Omental fat pad (tissue), 4 donors: ENCODE measurements at places on chromosomes 3 and 15. TPM values are rescaled to one million over a fixed set of nuclear protein-coding genes. Genes with fewer than 3 reads are reported as not detected.
A peak's percentile ranks its signal among the peaks of the same experiment; 100 is the strongest.

DNA sequence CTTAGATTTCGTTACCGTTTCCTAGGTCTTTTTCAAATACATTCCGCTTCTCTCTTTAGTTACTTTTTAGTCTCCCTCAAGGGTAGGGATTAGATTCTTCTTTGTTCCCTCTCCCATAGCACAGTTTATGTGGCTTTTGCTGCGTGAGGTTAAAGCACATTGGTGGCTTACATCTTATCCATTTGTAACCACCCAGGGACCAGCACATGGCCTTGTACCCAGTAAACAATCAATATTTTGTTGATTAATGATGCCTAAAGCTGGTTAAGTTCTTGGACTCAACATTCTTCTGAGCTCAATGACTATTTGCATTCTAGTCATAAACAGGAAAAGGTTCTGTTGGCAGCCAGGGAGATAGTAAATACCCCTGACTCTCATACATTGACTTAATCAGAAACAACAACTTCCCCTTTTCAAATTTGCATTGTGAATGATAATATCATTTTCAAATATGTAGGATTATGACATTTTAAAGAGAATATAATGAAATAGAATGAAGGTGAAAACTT is 60.2 kb downstream of the CACNA1D start:
- no peak for DNase-seq

GRCh38 chr15:78050826-78051225 is 26.7 kb downstream of the TBC1D2B start:
- no peak for DNase-seq

DNA sequence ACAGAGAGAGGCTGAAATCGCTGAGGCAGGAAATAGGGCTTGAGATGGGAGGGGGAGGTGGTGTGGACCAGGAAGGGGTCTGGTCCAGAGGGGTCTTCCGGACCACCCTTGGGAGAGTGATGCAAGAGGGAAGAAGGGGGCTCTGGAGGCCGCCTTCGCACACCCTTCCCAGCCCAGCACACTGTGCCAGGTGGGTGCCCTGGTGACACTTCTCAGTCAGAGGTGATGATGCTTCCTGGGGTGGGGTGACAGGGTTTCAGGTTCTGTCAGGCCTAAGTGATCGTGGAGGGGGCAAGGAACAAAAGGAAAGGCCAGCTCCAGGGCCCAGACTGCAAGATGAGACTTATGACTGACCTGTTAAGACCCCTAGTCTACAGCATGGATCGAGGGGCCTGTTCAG is 12.7 kb downstream of the SEMA3G start:
- DNase-seq, result peak; percentile 14

DNA sequence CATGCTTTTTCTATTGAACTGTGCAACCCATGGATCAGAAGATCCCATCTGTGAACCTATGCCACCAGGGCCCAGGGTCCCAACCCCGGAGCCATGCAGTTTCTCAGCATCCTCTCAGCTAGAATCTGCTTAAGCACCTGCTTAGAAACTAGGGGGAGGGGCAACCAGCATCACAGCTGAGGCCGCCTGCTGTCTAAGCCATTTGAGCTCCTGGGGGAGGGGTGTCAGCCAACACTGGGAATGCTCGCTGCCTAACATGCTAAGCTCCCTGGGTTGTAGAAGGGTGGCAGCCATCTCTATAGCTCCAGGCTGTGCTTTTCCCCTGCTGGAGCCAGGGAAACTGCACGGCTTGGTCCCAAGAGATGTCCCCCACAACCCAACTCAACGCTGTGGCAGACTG is 322.8 kb downstream of the EDEM1 start:
- no peak for DNase-seq

- DNase-seq, result no peak
Observed at GRCh38 chr3:78834910-78835309, 932.9 kb downstream of the ROBO1 start.

- DNase-seq, result no peak
Observed at GRCh38 chr15:37793851-37794250, 140.6 kb upstream of the TMCO5A start.

GRCh38 chr3:78273326-78273725 is 1233.4 kb downstream of the ROBO2 start:
- DNase-seq, result no peak

GRCh38 chr3:129439226-129439816 is 427 bp downstream of the MBD4 start:
- DNase-seq, result peak; percentile 23

The C3orf22 gene
- total RNA-seq, result not detected

DNA sequence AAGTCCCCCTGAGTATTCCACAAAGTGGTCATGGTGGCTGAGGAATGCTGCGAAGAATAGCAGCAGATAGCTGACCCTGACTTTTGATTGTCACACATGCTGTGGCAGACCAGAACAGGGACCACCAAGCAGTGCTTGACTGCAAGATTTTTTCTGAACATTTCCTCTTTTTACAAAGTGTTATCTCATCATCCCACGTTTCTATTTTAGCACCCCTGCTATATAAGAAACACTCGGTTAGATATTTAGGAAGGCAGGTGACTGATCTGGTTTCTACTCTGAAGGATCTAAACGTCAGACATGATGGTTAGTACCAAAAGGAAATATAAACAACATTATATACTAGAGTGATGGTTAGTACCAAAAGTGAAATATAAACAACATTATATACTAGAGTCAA is 9.1 kb downstream of the SLC25A26 start:
- no peak for DNase-seq

GRCh38 chr15:64586259-64586870 is 126.0 kb downstream of the ZNF609 start:
- DNase-seq, result no peak

GRCh38 chr15:58361273-58361759 is 70.5 kb upstream of the LIPC start:
- no peak for DNase-seq

DNA sequence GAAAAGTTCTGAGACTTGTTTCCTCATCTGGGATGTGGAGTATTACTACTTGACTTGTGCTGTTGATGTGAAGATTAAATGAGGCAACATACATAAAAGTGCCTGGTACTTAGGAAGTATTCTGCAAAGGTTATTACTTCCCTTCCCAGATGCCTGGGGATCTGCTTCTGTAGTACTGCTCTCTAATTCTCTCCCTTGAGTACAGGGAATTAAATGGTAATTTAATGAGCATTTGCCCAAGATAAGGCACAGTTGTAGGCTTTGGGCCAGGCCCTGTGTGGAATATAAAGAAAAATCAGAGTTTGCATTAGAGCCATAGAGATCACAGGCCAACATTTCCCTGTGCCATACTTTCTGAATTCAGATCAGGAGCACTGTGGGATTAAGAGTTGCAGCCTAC is 84.4 kb downstream of the LARS2 start:
- no peak for DNase-seq

- DNase-seq, result no peak
Observed at GRCh38 chr3:174938102-174938501, 79.0 kb downstream of the NAALADL2 start.

DNA sequence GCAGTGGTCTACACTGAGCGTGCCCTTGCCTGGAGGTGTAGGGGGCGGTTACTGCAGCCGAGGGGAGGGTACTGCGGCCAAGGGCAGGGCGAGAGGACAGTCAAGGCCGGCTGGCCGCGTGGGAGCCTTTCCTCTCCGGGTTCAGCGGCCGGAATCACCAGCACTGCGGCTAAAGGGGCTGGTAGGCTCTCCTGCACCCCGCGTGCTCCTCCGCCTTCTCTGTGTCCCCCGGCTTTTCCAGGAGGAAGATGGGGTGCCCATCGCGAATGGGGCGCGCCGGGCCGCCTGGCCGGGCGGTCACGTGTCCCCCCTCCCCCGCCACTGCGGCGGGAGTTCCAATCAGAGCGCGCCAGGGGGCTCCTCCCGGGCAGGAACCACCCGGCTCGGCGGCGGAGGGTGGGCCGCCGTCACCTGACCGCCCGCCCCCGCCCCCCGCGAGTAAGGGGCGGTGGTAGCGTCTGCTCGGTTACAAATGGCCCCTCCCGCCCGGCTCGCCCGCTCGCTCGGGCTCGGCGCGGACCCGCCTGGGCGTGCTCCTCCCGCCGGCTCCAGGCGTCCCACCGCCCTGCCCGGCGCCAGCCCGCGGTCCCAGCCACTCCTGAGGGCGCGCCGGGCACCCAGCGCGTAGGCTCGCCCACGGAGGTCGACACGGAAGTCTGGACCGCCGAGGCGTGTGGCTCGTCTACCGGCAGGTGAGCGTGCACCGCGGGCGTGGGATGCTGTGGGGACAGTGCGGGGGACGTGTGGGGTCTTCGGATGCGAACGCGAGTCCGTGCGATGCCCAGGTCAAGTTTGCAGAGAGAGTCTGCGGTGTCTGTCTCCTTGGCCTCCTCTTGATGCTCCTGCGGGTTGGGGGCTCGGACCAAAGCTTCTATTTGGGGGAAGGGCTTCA is 242.6 kb upstream of the TOPAZ1 start:
- no peak for DNase-seq

The COL8A1 gene
- 157 TPM for total RNA-seq

DNA sequence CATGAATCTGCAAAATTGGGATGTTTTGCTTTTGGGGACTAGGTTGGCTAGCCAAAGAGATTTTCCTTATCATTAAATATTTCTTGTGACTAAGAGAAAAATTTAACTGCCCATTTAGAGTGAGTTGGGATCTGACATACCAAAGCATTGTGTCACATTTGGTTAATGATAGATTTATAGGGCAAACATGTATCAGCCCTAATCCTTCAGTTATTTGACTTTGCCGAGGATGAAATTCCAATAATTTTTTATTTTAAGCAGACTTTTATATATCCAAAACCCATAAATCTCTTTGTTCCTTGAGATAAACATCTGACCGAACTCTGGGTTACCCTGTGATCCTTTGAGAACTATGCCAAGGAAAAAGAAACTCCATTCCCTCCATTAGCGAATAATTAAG is 218.9 kb downstream of the CDIN1 start:
- DNase-seq, result no peak

DNA sequence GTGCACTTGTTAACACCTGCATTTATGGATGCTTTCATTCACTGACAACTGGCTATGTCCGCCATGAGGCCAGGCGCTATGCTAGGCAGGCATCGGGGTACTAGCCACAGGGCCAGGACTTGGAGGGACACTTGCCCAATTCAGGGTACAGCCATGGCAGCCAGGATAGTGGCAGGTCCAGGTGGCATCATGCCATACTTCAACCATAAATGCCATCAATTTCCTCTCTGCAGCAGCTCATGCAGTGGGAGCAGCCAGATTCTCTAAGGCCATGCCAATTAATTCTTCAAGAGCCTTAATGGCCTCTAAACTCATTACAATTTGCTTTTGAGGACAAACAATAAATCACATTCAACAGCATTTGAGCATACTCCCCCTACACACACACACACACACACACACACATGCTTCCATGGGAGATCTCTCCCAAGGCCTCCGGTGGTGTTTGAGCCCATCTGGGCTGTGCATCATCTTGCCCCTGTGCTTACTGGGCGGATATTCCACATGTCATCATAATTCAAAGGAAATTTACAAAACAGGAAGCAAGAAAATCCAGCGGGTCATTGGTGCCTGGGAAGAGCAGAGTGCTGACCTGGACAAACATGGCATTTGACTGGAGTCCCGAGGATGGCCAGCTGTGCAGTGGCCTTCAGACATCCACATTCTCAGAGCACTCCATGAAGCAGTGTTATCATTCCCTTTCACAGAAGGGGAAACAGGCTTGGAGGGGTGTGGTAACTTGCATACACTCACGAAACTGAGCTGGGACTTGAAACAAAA is 109.1 kb downstream of the IQSEC1 start:
- no peak for DNase-seq

DNA sequence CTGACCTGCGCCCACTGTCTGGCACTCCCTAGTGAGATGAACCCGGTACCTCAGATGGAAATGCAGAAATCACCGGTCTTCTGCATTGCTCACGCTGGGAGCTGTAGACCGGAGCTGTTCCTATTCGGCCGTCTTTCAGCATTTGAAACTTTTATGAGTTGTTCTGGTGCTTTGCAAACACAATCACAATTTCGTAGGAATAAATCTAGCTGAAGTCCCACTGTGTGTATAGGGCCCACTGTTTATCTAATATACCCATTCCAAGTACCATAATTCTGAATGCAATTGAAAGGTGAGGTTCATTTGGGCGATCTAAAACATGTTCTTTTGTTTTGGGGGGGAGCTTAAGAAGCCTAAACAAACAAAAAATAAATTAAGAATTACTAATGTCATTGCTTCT is 572.1 kb downstream of the FGF12 start:
- DNase-seq, result no peak

GRCh38 chr15:61724251-61724939 is 335.9 kb downstream of the VPS13C start:
- DNase-seq, result no peak

DNA sequence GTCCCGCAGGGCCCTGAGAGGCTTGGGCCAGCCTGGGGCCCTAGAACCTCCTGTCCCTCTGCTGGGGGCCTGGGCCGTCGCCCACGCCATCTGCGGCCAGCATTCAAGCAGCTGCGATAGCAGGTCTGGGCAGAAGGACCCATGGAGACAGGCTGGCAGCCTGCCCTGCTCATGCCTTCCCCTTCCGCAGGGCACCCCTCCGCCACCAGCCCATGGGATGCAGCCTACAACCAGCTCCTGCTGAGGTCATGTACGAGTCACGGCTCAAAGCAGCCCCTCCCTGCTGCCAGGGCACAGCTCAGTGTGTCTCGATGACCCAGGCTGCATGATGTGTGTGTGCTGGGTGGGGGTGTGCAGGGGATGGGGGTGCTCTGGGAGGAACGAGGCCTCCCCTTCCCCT is 27.8 kb downstream of the DUSP7 start:
- no peak for DNase-seq

- DNase-seq, result no peak
Observed at GRCh38 chr3:85594676-85595075, 635.9 kb downstream of the CADM2 start.

- DNase-seq, result no peak
Observed at GRCh38 chr3:126290325-126290724, 66.9 kb downstream of the KLF15 start.

- DNase-seq, result no peak
Observed at GRCh38 chr3:8206971-8207617, 294.5 kb upstream of the LMCD1 start.

GRCh38 chr3:8103954-8104353 is 397.7 kb upstream of the LMCD1 start:
- no peak for DNase-seq

GRCh38 chr3:177146646-177147045 is 50.6 kb downstream of the TBL1XR1 start:
- no peak for DNase-seq

DNA sequence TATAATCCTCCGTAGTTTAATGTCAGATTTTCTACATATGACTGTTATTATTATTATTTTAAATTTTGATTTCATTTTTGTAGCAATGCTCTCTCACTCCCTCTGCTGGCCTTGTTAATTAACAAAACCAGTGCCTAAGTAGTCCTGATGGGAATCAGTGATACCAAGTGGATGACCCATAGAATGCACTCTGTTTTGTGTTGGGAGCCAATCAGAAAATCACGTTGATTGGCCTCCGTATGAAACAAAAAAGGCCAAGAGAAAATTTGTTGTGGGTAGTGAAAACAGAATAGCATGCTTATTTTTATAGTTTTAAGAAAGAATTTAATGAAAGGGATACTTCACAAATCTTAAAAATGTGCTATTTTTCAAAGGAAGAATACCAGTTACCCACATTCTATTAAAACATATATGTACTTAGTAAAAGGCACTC is 34.4 kb upstream of the MEIS2 start:
- DNase-seq, result no peak

- DNase-seq, result no peak
Observed at GRCh38 chr3:134068429-134068828, 38.7 kb upstream of the SLCO2A1 start.

GRCh38 chr3:160869825-160870224 is 113.8 kb downstream of the PPM1L start:
- no peak for DNase-seq

The GOLGA8O gene
- 0.24 TPM for total RNA-seq

- DNase-seq, result no peak
Observed at GRCh38 chr3:88773766-88774165, 333.7 kb upstream of the EPHA3 start.

GRCh38 chr3:83524901-83525300 is 1433.9 kb upstream of the CADM2 start:
- no peak for DNase-seq

The KLHL40 gene
- not detected for total RNA-seq
